ENCODE measurements at places on chromosomes 11 and 22.

DNA sequence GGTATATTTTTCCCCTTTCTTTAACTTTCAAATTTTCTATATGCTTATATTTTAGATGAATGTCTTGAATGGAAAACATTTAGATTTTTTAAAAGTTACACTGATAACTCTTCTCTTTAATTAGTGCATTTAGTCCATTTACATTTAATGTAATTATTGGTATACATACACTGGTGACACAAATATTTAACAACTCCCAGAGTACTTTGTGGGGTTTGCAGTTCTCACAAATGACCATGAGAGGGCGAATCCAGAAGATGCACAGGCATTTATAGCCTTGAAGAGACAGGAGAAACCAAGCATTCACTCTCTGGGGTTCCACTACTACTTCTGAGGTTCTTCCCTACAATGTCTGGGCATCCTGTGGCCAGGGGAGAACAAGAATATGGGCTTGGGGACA lies 125.1 kb downstream of the TIMP3 start:
- no peak for DNase-seq

GRCh38 chr11:27025957-27026733 lies 14.5 kb upstream of the BBOX1 start:
- no peak for DNase-seq

DNA sequence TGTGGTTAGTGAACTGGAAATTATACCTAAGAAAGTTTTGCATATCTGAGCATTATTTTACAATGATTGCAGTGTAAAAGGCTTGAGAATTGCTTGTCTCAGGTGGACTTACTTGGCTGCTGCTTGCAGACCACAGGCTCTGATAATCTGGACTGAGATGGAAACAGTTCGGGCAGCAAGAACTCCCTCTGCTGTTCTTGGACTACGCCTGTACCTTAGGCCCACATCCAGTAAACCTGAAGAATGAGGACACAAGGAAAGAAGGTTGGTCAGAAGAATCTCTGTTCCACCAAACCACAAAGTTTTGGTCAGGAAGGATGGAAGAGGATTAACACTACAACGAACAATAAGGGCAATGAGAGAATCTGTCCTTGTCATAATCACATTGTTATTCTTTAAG lies 80.1 kb downstream of the C2CD3 start:
- DNase-seq, result no peak

DNA sequence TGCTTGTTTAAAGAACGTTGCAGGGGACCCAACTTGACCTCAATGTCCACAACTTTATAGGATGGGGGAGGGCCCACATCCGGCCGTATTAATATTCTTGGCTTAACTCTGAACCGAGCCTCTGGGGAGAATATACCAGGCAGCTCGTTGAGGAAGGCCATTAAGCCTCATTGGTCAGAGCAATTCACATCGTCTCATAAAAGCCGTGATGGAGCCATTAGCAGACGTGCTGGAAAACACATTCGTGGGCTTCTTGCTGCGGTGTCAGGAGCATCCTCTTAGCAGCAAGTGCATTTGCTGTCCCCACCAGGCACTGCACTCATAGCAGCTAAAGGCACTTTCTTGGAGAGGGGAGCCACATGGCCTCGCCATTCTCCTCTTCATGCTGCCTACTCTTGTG lies 14.9 kb downstream of the DSCAML1 start:
- no peak for DNase-seq

GRCh38 chr11:65505466-65506289 lies 6.8 kb downstream of the MALAT1 start:
- no peak for DNase-seq

GRCh38 chr22:44759001-44759400 lies 6.6 kb downstream of the ARHGAP8 start:
- DNase-seq, result no peak

DNA sequence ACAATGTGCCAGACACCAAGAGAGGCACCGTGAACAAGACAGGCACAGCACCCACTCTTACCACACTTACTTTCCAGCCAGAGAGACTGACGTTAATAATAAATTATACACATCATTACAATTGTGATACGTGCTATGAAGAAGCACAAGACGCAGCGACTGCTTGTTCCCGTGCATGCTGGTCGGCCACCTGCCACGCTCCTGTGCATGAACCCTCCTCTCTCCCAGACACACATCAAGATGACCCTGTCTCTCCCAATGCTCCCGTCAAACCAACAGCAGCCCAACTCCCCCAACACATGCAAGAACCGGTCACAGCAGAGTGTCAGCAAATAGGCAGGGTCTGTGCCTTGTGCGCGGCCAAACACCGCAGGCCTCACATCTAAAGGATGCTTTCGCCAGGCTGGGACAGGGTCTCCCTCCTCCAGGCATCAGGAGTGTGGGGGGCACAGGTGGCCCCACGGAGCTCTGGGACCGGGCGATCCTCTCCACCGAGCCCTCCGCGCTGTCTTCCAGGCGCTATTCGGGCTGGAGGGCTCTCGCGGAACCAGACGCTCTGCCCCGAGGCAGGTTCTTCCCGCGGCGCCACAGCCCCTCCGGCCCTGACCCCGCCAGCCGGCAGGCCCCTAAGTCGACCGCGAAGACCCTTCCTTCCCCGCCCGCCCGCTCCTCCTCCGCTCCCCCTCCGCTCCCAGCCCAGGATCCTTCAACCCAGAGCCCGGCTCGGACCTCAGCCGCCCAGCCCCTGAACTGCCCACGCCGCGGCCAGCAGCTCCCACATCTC lies 533 bp downstream of the SERGEF start:
- DNase-seq, result no peak

- peak; percentile 77 for DNase-seq
Observed at GRCh38 chr11:120344302-120345004, 8.2 kb downstream of the ARHGEF12 start.

DNA sequence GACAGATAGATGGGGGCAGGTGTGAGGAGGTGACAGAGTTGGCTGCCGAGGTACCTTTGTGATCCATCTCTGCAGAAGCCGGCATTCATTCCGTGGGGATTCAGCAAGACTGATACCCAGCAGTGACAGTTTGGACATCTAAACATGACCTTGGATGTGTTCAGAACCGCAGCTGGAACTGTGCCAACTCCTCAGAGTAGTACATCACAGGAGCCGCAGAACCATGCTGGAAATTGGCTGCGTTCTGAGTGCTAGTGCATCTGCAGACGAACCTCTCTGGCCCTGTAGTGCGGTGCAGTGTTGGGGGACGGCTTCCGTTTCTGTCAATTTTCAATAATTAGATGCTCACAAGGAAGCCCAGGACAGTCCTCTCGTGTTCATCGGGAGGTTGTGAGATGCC lies 772.1 kb downstream of the NTM start:
- DNase-seq, result no peak

GRCh38 chr22:20588843-20589581 lies 81.6 kb downstream of the MED15 start:
- no peak for DNase-seq

- DNase-seq, result no peak
Observed at GRCh38 chr11:95891423-95892170, 32.3 kb downstream of the MTMR2 start.

DNA sequence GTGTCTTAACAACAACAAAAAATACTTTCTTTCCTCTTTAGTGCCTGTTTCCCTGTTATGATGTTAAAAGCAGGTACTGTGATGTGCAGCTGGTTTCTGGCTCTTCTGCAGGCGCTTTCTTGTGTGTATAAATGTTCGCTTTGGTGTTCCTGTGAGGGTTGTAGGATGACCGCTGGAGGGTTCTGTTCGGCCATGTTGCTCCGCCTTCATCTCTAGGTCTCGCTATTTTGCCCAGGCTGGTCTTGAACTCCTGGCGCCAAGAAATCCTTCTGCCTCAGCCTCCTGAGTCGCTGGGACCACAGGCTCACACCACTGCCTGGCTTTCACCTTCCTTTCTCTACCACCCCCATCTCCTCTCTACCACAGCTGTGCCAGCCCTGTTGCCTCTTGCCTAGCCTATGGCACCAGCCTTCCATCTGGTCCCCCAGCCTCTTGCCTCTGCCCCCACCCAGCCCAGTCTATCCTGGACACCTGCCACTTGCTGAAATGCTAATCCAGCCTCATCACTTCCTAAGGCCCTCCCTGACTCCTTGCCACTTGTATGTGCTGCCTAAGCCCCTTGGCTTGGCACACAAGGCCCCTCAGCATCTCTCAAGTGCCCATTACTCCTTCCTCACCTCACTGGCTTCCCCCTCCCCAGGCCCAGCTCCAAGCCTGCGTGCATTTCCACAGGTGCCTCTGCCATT lies 5.5 kb downstream of the LRRC74B start:
- DNase-seq, result no peak

GRCh38 chr11:45652781-45653180 lies 12.6 kb downstream of the CHST1 start:
- no peak for DNase-seq

All from AML-193 (cell line).